ENCODE measurements at places on chromosomes 2 and 18.

- no peak for DNase-seq
Measured at GRCh38 chr2:142130111-142131009, 456 bp downstream of the LRP1B start.

GRCh38 chr2:42498497-42498896 is 4.7 kb upstream of the KCNG3 start:
- DNase-seq, result no peak

DNA sequence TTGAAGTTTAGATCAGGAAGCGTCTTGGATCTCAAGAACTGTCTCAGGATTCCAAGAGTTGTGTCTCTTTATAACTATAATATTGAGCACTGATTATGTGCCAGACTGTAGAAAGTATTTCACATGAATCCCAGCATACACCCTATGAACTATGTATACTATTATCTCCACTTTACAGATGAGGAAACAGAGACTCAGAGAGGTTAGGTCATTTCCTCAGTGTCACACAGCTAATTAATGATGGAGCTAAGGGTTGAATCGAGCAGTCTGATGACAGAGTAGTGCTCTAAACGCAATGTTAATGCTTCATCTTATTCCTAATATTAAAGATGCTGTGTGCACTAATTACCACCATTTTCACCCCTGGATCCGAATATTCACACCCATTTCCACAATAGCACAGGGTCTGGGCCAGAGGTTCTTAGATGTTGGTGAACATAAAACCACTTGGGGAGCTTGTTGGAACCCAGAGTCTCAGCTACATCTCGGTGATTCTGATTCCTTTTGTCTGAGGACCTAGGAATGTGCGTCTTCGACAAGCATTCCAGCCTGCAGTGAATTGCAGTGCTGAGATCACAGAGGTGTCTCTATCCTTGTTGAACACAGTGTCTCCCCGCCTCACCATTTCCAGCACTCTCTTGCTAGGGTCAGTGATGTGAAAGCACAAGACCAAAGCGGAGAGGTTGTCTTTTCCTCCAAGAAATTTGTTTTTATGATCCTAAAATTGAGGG is 213.8 kb downstream of the SP3 start:
- DNase-seq, result no peak

- DNase-seq, result no peak
Measured at GRCh38 chr2:237720957-237721356, 77.6 kb upstream of the RBM44 start.

- no peak for DNase-seq
Measured at GRCh38 chr2:143442193-143442592, 313.0 kb downstream of the ARHGAP15 start.

GRCh38 chr2:233473878-233474277 is 92.7 kb downstream of the USP40 start:
- DNase-seq, result no peak

GRCh38 chr18:55375930-55376329 is 212.1 kb downstream of the TCF4 start:
- DNase-seq, result no peak

DNA sequence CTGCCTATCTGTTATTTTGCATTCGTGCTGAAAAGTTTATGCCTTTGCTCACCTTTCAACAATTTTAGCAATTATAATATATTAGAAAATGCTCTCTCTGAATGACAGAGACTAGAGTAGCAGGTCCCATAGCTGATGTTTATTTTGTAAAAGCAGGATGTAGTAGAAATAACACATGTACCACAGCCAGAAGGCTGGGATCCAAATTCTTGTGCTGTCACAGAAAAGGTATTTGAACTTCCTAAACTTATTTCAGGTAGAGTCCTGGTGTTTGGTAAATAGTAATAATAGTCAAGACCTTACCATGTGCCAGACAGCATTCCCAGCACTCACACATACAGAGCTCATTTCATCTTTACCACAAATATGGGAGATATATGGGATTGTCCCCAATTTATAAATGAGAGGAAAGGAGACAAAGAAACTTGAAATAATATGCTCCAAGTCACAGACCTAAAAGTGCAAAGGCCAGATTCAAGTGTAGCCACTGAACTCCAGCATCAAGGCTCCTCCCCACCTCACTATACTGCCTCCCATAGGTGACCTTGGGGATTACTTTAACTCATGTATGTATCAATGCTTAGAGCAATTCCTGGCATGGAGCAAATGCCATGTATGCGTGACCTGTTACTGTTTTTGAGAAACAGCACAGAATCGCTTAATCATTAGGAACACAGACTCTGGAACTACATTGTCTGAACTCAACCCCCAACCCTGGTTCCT is 284.7 kb upstream of the RAB12 start:
- DNase-seq, result no peak

- DNase-seq, result no peak
Measured at GRCh38 chr2:30927465-30928075, 120.3 kb upstream of the CAPN13 start.

DNA sequence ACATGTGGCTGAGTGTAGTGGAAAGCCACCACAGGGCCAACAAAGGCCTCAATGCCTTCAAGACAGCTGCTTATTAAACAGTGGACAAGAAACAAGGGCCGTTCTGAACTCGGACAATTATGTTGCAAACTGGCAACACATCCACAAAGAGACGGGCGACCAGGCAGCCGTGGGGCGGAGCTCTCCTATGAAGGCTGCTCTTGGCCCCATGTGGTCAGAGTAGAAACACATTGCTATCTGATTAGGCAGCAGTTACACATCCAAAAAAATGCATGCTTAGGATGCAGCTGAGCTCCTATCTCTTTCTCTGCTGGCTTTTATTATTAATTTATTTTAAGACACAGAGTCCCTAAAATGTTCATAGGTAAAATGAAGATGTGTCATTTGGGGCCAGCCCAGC is 163.4 kb downstream of the TMEM163 start:
- no peak for DNase-seq

GRCh38 chr2:189540551-189540950 is 40.0 kb downstream of the SLC40A1 start:
- DNase-seq, result no peak

DNA sequence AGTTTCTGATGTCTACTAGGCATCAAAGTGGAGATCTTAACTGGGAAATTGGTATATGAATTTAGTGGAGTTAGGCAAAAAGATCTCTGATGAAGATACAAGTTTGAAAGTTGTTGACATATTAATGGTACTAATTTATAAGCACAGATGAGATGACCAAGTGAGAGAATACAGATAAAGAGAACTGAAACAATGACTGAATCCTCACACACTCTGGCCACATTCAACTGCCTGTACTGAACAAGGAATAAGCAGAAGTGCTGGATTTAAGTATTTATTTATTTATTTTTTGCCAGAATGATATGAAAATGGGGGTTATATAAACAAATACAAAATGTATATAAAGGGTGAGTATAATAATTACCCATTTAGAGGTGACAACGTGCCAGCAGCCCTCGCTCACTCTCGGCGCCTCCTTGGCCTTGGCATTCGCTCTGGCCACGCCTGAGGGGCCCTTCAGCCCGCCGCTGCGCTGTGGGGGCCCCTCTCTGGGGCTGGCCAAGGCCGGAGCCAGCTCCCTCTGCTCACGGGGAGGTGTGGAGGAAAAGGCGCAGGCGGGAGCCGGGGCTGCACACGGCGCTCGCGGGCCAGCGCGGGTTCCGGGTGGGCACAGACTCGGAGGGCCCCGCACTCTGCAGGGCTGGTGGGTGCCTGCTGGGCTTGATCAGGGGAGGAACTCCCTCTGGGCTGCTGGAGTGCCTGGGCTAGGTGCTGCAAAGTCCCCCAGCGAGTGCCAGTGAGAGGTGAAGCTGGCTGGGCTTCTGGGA is 1363.9 kb upstream of the CRIM1 start:
- no peak for DNase-seq

DNA sequence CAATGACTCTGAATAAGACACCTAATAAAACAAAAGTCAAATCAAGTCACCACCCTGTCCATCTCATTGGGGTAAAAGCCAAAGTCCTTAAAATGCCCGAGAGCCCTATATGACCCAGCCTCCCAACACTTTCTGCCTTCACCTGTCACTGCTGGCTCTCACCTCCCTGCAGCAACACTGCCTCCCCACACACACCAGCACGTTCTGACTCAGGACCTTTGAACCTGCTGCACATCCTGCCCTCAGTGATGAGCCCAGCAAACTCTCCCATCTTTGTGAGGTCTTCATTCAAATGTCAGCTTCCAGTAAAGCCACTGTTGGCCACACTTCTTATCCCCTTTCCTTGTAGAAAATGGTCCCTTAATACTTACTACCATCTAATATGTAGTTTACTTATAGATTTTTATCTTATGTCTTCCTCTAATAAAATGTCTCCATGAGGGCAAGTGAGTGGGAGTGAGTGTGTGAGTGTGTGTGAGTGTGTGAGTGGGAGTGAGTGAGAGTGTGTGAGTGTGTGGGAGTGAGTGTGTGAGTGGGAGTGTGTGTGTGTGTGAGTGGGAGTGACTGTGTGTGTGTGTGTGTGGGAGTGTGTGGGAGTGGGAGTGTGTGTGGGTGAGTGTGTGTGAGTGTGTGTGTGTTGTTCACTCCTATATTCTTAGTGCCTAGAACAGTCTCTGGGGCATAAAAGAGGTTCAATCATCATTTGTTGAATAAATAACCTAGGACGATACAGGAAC is 504.7 kb downstream of the EIPR1 start:
- no peak for DNase-seq

- peak; percentile 15 for DNase-seq
Measured at GRCh38 chr2:190343536-190344275, at the start of gene INPP1. Gene INPP1 (plus strand): TSS chr2:190343589. CDS start chr2:190360103, 16,514 bp downstream.

- no peak for DNase-seq
Measured at GRCh38 chr2:53994818-53995808, 24.3 kb upstream of the PSME4 start.

DNA sequence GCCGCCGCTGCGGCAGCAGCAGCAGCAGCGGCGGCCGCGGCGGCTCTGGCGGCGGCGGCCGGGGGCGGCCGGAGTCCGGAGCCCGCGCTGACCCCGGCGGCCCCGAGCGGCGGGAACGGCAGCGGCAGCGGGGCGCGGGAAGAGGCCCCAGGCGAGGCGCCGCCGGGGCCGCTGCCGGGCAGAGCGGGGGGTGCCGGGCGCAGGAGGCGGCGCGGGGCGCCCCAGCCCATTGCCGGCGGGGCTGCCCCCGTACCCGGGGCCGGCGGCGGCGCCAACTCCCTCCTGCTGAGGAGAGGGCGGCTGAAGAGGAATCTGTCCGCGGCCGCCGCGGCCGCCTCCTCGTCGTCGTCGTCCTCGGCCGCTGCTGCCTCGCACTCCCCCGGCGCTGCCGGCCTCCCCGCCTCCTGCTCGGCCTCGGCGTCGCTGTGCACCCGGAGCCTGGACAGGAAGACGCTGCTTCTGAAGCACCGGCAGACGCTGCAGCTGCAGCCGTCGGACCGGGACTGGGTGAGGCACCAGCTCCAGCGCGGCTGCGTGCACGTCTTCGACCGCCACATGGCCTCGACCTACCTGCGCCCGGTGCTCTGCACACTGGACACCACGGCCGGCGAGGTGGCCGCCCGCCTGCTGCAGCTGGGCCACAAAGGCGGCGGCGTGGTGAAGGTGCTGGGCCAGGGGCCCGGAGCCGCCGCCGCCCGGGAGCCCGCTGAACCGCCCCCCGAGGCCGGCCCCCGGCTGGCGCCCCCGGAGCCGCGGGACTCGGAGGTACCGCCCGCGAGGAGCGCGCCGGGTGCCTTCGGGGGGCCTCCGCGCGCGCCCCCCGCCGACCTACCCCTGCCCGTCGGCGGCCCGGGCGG is 646 bp downstream of the PHLPP1 start:
- DNase-seq, result peak; percentile 36

GRCh38 chr2:116545286-116546068 is 1269.0 kb upstream of the DDX18 start:
- DNase-seq, result no peak

GRCh38 chr18:75844146-75844545 is 416.6 kb upstream of the SMIM21 start:
- DNase-seq, result no peak

DNA sequence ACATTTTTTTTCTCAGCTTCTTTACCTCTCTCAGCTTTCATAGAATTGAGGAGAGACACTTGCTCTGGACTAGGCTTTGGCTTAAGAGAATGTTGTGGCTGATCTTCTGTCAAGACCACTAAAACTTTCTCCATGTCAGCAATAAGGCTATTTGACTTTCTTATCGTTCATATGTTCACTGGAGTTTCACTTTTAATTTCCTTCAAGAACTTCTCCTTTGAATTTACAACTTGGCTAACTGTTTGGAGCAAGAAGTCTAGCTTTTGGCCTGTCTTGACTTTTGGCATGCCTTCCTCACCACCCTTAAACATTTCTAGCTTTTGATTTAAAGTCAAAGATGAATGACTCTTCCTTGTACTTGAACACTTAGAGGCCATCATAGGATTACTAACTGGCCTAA is 104.4 kb upstream of the SLC39A10 start:
- DNase-seq, result no peak

Measured in stimulated activated CD4-positive, alpha-beta T cell treated with anti-CD3 and anti-CD28 coated beads, Interleukin-15, amount 100 ng/mL, for 48 hours (primary cell).